ENCODE measurements at places on chromosomes 6 and 20.

DNA sequence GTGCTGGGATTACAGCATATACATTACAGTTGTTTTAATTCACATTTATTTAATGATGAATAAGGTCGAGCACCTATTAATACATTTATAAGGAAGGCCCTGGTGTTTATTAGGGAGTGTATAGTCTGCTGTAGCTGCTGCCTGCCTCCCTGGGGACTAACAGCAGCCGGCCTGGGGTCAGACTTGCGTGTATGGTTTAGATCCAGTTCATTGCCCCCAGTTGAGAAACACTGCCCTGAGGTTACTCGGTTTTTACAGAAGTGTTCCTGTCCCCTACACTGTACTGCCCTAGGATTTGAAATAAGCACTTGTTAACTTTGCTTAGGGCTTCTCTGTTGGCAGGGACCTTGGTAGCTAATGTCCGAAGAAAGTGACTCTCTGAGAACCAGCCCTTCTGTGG lies 4.0 kb downstream of the TTPAL start:
- no peak for DNase-seq

DNA sequence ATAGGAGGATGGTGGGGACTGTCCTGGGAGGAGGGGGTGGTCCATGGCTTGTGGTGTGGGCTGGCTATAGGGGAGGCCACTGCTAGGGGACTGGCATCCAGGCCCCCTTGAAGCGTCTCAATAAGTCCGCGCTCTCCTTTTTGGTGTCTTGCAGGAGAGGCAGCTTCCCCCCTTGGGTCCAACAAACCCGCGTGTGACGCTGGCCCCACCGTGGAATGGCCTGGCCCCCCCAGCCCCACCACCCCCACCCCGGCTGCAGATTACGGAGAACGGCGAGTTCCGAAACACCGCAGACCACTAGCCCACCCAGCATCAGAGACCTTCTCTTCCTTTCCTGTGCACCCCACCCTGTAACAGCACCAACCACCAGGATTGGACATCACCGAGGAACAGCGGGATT lies 2.8 kb upstream of the ZBTB9 start:
- no peak for DNase-seq

- no peak for DNase-seq
These were observed 172.5 kb downstream of the FOXA2 start for GRCh38 chr20:22411627-22412450.

GRCh38 chr6:114638341-114638740 lies 295.5 kb upstream of the HS3ST5 start:
- DNase-seq = no peak

- no peak for DNase-seq
These were observed 194.6 kb upstream of the CITED2 start for GRCh38 chr6:139568956-139569538.

DNA sequence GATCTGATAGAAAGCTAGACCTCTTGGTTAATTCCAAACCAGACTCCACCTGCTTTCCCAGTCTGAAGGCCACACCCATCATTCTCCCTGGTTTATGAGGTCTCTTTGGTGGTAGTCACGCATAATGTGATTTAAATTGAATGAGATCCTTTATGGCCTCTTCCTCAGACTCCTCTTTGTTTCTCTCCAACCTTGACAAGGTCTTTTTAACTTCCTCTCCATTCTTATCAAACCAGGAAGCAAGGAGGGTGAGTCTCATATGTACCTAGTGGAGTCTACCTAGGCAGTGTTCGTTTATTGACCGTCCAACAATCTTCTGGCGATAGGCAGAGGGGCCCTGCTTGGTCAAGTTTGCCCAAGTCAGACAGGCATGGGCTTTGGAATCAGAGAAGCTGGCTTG lies 184.2 kb upstream of the LAMP5 start:
- DNase-seq = no peak

DNA sequence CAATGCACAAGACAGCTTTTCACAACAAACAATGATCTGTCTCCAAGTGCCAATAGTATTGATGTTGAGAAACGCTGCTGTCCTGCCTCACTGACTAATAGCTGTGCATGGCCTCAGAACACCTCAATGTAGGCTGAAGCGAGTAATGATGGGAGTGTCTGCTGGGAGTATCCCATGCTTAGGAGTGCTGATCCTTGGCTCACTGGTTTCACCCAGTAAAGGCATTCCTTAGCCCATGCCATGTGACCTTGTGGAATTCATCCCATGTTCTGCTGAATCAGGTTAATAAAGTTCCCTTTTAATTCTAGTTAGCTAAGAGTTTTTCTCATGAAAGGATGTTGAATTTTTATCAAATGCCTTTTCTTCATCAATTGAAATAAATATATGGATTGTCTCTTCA lies 3.8 kb upstream of the WFDC12 start:
- DNase-seq = no peak

GRCh38 chr6:142225115-142225514 lies 76.7 kb upstream of the ADGRG6 start:
- no peak for DNase-seq

GRCh38 chr6:91613481-91613880 lies 1026.6 kb upstream of the MAP3K7 start:
- no peak for DNase-seq

DNA sequence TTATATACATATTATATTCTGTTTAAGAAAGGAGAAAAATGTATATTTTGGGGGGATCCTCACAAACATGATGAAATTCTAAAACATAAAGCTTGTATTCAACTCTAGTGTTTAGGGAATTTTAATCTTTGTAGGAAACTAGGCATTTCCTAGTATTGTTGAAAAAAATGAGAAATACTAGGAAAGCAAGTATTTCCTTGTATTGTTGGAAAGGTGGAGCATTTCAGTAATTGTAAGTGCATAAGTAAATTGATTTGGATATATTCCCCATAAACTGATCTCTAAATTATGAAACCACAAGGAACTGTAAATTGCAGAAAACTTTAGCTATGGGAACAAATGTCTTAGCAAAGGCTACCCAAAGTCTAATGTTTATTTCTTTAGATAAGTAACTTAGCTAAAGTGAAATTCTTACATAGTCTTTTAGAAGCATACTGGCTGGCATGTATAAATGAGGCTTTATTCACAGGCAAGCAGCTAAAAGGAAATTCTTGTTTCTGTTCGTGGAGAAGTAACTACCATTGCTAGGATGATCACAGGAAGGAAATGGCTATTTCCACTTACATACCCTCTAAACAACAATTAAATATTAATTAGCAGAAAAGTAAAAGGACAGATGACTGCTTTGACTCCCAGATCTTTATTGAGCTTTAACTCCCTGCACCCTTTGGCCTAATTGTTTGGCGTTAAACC lies 19.9 kb upstream of the NRN1 start:
- DNase-seq = no peak

Data from bone marrow (tissue), 2 donors.